Mucosa of descending colon (tissue), 3 donors: ENCODE measurements at places on chromosomes 5 and 9. TPM values are rescaled to one million over a fixed set of nuclear protein-coding genes. Genes with fewer than 3 reads are reported as not detected.

The VCAN gene
- 36.0 TPM for total RNA-seq

The NDUFA8 gene
- 69.1 TPM for total RNA-seq

The ADAMTS16 gene
- total RNA-seq, result 0.35 TPM

The MOB3B gene
- 57.5 TPM for total RNA-seq

The FUT7 gene
- not detected for total RNA-seq

The NUTM2G gene
- total RNA-seq, result not detected

The PCDHA1 gene
- total RNA-seq, result 0.32 TPM

The ZNF454 gene
- total RNA-seq, result 0.96 TPM

The CSNK1G3 gene
- total RNA-seq, result 69.1 TPM

The TERT gene
- 2.1 TPM for total RNA-seq

The RNF208 gene
- total RNA-seq, result 5.8 TPM

The GABRB2 gene
- total RNA-seq, result 2.0 TPM

The OTP gene
- not detected for total RNA-seq

The SNX30 gene
- total RNA-seq, result 34.8 TPM

The TXNDC8 gene
- not detected for total RNA-seq

The ABCA1 gene
- 36.8 TPM for total RNA-seq

The MEIKIN gene
- not detected for total RNA-seq

The PCSK1 gene
- 4.4 TPM for total RNA-seq

The DEPDC1B gene
- total RNA-seq, result 9.8 TPM

The LCN15 gene
- 17.2 TPM for total RNA-seq

The CD14 gene
- 92.8 TPM for total RNA-seq

The CDKN2AIPNL gene
- total RNA-seq, result 24.4 TPM

The SHB gene
- total RNA-seq, result 23.9 TPM

The DPH7 gene
- total RNA-seq, result 24.5 TPM

The MYMK gene
- not detected for total RNA-seq

The OCLN gene
- 134 TPM for total RNA-seq

The FGF10 gene
- total RNA-seq, result 0.84 TPM

The SLC34A1 gene
- total RNA-seq, result not detected

The SLC46A2 gene
- 0.16 TPM for total RNA-seq

The SRD5A1 gene
- 16.2 TPM for total RNA-seq

The SPINK4 gene
- total RNA-seq, result 85.2 TPM

The NPR3 gene
- total RNA-seq, result 1.4 TPM

The ENTREP1 gene
- 1.3 TPM for total RNA-seq

The FBP2 gene
- total RNA-seq, result not detected

The WNT8A gene
- total RNA-seq, result not detected

The ZBTB26 gene
- total RNA-seq, result 11.2 TPM

The PTBP3 gene
- total RNA-seq, result 125 TPM

The OMD gene
- total RNA-seq, result 5.1 TPM

The RAD23B gene
- total RNA-seq, result 83.0 TPM

The PCDHGA2 gene
- total RNA-seq, result 0.41 TPM

The CTXN3 gene
- total RNA-seq, result not detected
